Activated naive CD4-positive, alpha-beta T cell treated with anti-CD3 and anti-CD28 coated beads, Interleukin-2, amount 50 U/mL, for 16 hours (primary cell): ENCODE measurements at places on chromosomes 6 and 20.

GRCh38 chr6:24761193-24761835 is 13.4 kb upstream of the GMNN start:
- no peak for DNase-seq

DNA sequence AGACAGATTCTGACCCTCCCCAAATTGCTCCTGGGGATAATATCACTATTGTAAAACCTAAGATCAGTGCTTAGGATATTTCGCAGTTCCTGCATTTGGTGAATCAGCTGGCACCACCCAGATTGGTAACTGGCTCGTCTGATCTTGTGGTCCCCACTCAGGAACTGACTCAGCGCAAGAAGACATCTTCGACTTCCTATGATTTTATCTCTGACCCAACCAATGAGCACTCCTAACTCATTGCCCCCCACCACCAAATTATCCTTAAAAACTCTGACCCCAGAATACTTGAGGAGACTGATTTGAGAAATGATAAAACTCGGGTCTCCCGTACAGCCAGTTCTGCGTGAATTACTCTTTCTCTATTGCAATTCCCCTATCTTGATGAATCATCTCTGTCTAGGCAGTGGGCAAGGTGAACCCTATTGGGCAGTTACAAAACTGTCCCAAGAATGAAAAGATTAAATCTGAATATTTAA is 55.7 kb upstream of the PRND start:
- DNase-seq, result no peak

DNA sequence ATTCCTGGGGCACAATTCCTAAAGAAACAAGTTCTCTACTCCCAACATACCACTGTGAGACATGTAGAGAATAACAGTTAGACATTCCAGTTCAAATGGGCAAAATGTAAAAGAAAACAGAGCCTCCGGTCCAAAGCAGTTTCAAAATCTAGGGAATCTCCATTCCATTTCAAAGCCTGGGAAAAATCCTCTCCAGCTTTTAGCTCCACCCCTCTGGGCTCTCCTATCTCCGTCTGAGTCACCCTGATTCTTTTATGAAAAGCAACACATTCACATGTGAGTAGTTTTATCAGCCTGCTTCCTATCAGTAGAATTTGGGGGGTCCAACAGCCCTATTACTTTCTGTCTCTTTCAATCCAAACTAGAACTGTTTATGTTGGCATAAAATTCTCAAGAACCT is 3.7 kb downstream of the CSNK2A1 start:
- DNase-seq, result no peak

GRCh38 chr6:6697620-6698019 is 109.1 kb downstream of the LY86 start:
- DNase-seq, result no peak

- no peak for DNase-seq
Observed at GRCh38 chr6:156449569-156449968, 327.6 kb upstream of the ARID1B start.

- DNase-seq, result peak; percentile 39
Observed at GRCh38 chr6:52399511-52400312, 20.4 kb upstream of the EFHC1 start.

DNA sequence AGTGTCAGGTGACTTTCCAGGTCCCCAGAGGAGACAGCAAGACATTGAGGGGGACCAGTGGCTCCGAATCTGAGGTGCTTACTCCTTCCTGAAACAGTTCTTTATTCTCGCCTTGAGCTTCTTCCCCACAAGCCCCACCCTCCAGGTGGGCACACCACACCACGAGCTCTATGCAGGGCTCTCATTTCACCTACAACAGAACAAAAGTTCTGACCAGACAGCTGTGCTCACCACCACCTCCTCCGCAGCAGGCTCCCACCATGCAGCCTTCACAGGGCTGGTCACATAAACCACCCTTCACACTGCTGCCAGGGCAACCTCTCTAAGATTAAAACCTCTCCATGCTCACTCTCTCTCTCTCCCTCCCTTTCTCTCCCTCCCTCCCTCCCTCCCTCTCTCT is 384.5 kb upstream of the ARID1B start:
- DNase-seq, result no peak

DNA sequence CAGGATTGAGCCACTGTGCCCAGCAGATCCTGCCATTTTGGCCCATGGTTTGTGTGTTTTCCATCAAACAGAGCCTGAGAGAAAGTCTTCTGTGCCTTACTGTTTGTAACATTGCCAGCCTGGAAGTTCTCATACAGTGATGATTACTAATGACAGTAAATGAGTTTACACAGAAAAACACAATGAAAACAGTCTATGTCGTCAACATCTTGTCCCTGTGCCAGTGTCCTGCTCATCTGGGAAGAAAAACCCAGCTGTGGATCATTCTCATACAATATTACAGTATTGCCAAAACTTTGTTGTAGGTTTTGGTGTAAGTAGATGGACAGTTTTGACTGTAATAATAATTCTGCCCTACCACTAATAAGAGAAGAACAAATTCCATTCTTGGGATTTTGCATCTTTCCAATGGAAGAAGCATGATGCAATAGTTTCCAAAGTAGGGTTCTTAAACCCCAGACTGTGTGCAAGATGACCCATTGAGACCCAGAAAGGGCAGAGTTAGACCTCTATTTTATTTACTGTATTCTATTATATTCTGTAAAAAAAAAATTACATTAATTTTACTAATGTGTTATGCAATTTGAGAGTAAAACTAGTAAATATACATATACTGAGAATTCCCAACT is 135.0 kb upstream of the JARID2 start:
- no peak for DNase-seq

GRCh38 chr6:113301651-113302050 is 555.5 kb upstream of the MARCKS start:
- no peak for DNase-seq

GRCh38 chr6:44263354-44264100 is 1.8 kb downstream of the NFKBIE start:
- no peak for DNase-seq

GRCh38 chr6:105389543-105389942 is 13.3 kb downstream of the PREP start:
- DNase-seq, result no peak

GRCh38 chr20:64009811-64010387 is 26.1 kb upstream of the C20orf204 start:
- DNase-seq, result no peak

GRCh38 chr6:84403545-84403944 is 176.1 kb upstream of the CEP162 start:
- no peak for DNase-seq

DNA sequence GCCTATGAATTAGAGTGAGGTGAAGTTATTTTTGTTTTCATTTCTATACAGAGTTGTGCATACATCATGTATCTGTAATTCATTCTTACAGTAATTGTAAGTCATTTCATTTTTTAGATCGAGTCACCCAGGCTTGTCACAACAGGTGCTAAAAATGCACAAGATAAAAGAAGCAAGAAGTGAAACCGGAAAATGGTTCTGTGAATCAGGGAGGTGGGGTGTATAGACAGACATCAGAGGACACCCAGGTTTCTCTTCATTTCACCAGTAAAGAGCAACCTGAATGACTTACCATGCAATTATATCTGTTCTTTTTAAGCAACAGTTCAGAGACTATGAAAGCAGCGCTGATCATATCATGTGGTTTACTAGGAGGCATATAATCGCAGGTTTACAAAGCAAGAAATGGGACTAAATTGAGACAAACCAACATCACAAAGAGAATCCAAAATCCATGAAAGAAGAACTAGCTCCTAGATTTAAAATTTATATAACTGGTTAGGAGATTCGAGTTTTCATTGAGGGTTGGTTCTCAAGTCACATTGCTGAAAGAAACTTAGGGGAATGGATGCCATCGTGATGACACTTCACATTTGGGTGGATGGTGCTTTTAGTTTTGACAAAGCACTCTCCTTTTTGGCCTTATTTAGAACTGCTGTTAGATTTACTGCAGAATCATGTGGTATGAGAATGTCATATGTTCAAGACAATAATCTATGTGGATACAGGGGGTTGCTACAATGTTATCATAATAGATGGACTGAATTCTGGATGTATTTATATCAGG is 27.9 kb upstream of the TBC1D7 start:
- DNase-seq, result peak; percentile 23

- no peak for DNase-seq
Observed at GRCh38 chr6:116437656-116438055, 23.5 kb upstream of the CALHM6 start.

DNA sequence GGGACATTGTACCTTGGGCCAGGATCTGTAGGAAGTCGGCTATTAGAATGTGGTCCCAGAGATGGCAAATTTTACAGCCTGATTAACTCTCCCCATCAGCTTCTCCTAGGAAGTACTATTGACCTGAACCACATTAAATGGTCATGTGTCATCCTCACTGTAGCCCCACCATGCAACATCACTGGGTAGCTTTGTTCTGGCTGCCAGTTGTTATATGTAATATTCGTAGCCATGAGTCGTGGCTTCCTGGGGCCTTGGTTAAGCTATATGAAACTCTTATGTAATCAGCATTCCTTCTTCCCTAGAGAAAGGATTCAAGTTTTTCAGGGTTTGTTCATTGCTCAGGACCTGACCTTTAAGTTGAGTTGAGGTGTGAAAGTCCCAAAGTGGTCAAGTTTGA is 125.7 kb downstream of the ANKS1A start:
- no peak for DNase-seq

- no peak for DNase-seq
Observed at GRCh38 chr6:21079468-21080048, 514.0 kb upstream of the SOX4 start.

GRCh38 chr20:46564241-46564957 is 13.9 kb upstream of the OCSTAMP start:
- no peak for DNase-seq

- DNase-seq, result no peak
Observed at GRCh38 chr6:113047932-113048331, 700.8 kb downstream of the RFPL4B start.

GRCh38 chr6:18264923-18265377 is 620 bp upstream of the DEK start:
- DNase-seq, result no peak

- no peak for DNase-seq
Observed at GRCh38 chr6:52984247-52984646, 10.8 kb downstream of the GSTA4 start.
